ENCODE measurements at places on chromosomes 5 and 9. TPM values are rescaled to one million over a fixed set of nuclear protein-coding genes. Genes with fewer than 3 reads are reported as not detected.

QRFP gene
- total RNA-seq = not detected

NOL8 gene
- total RNA-seq = 19.1 TPM

CRHBP gene
- total RNA-seq = 17.8 TPM

NR6A1 gene
- 2.5 TPM for total RNA-seq

RANBP17 gene
- 189 TPM for total RNA-seq

PLPP7 gene
- total RNA-seq = 9.2 TPM

GAS1 gene
- 9.9 TPM for total RNA-seq

MYMK gene
- total RNA-seq = not detected

ADGRD2 gene
- 0.46 TPM for total RNA-seq

ANKRD55 gene
- 7.4 TPM for total RNA-seq

GNA14 gene
- total RNA-seq = 1.4 TPM

MZB1 gene
- not detected for total RNA-seq

TAF11L14 gene
- not detected for total RNA-seq

Data from diencephalon (tissue), 1 donor.